Islet precursor cell (in vitro differentiated cells): ENCODE measurements at places on chromosomes 12 and 14.
A peak's percentile ranks its signal among the peaks of the same experiment; 100 is the strongest.

GRCh38 chr14:55869397-55870049 lies 248.7 kb upstream of the PELI2 start:
- no peak for DNase-seq

DNA sequence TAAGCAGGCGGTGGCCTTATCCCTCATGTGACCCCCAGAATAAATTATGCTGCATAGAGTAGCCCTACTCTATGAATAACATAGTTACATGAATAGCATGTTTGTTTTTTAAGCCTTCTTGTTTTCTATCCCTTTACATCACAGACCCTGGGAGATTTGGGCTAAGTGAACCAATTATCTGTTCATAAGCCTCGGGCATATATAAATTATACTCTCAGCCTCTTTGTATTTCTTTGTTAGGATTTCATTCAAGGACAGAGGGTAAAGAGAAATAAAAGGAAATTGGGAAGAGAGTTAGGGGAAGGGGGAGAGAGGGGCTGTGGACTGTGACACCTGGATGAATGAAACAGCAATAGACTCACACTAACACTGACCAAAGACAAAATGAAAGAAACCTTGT lies 35.3 kb upstream of the RTRAF start:
- DNase-seq = no peak

DNA sequence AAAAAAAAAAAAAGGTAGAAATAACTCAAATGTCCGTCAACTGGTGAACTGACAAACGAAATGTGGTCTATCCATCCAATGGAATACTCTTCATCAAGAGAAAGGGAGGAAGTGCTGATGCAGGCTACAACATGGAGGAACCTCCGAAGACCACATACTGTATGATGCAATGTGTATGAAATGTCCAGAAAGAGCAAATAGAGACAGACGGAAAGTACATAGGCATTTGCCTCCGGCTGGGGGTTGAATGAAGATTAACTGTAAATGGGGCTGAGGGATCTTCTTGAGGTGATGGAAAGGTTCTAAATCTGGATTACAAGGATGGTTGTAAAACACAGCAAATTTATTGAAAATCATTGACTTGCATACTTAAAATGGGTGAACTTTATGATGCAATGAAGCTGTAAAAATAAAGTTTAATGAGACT lies 35.4 kb downstream of the DLK1 start:
- peak; percentile 29 for DNase-seq

GRCh38 chr12:27924350-27925135 lies 48.0 kb downstream of the PTHLH start:
- DNase-seq = no peak

- no peak for DNase-seq
Observed at GRCh38 chr12:107335802-107336570, 242.6 kb upstream of the CRY1 start.

- no peak for DNase-seq
Observed at GRCh38 chr14:85333313-85333712, 196.6 kb upstream of the FLRT2 start.

- DNase-seq = no peak
Observed at GRCh38 chr12:118055865-118056773, 4.9 kb downstream of the WSB2 start.

GRCh38 chr12:101055940-101056339 lies 154.1 kb downstream of the SLC5A8 start:
- DNase-seq = no peak

DNA sequence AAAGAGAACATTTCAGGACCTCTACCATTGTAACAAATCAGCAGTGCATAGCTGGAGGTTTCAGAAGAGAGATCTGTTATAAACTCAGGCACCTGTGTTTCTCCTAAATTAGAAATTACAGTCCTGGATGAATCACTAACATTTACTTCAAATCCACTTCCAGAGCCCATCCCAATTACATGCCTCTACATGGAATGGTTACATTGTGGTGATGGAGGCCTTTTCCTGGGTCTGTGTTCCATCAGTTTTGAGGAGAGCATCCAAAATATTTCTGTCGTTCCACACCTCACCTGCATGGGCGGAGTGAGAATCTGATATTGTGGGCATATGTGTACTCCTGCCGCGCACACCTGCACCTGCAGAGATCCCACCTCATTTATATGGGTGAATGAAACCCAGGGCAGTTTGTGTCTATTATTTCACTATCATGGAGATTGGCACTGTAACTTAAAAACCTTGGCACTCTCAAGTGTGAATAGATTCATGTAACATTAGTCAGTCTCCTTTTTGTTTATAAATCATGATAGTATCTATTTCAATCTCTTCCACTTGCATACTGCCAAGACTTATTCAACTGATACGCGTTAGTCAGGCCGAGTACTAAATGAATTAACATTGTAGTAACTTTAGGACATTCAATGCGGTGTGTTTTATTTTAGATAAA lies 215.1 kb upstream of the FAR2 start:
- DNase-seq = no peak

GRCh38 chr14:29355331-29355730 lies 572.3 kb downstream of the PRKD1 start:
- no peak for DNase-seq

DNA sequence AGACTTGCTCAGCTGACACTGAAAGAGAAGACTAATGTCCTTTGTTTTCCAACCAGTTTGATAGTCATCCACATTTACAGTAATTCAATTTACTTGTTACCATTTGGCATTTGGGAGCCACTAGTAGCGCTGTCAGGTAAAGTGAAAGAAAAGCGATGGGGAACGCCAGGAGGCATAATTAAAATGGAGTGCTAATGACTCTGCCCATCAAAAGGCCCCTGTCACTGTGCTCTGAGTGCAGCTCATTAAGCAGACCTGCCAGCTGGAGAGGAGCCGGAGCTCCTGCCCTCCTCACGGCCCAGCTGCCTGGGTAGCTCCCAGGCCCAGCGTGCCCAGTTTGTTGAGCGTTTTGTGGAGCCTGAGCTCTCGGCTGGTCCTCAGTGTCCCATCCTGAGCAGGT lies 463.6 kb upstream of the CCDC196 start:
- no peak for DNase-seq

DNA sequence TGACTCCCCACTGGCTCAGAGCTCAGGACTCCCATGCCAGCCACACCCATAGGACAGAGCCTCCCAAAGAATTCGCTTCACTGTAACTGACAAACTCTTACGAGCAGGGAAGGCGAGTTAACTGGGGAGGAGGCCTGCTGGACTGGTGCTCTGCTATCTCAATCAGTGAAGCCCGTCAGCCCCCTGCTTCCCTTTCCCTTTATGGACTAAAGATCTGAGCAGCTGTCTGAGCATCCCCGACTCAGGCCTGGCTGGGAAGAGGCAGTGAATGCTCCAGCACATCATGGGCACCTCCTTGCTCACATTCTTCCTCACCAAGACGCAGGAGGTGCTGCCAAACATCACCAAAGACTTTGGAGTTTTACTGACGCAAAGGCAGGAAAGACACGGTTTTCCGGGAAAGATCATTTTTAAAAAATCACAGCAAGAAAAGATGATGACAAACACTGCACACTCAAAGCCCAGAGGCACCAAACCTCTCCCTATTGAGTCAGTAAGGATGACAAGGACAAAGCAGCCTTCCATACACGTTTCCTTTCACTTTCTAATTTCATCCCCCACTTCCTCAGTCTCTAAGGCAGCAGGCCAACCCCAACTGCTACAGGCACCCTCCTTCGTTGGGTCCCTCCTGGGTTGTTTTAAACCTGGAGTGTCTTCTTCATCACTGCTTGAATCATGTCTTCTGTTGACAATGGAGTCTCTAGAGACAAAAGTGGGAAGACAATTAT lies 45.0 kb upstream of the P2RX7 start:
- DNase-seq = no peak

DNA sequence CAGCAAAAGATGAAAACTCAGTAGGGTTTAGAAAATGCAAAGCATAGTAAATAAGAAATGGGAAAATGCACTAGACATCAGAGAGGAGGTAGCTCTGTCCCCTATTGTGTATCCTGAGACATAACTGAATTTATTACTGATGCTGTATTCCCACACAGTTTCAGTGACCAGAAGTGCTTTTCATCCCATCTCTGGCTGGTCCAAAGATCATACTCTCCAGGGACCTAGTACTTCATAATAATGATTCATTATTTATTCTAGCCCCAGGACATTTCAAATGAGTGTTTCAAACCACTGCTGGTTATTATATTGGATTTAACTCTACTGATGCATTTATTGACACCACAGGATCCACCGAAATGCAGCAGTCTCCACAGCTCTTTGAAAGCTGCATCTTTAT lies 163.3 kb downstream of the PAWR start:
- no peak for DNase-seq

GRCh38 chr14:50320283-50320682 lies 8.2 kb downstream of the DMAC2L start:
- no peak for DNase-seq

DNA sequence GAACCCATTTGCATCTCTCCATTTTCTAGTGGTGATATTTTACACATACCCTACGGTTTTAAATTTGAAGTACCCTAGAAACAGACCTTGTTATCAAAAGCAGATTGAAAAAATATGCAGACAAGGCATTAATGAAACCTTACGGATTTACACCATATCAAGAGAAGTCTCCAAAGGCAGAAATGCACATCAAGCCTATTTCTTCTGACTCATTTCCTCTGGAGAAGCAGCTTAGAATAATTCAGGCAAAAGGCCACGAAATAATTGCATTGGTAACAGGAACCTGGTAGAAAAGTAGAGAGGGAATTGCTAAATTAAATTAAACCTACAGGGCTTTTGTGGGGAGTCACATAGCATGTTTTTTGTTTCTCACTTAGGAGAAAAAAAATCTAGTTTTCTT lies 34.7 kb downstream of the KICS2 start:
- no peak for DNase-seq

DNA sequence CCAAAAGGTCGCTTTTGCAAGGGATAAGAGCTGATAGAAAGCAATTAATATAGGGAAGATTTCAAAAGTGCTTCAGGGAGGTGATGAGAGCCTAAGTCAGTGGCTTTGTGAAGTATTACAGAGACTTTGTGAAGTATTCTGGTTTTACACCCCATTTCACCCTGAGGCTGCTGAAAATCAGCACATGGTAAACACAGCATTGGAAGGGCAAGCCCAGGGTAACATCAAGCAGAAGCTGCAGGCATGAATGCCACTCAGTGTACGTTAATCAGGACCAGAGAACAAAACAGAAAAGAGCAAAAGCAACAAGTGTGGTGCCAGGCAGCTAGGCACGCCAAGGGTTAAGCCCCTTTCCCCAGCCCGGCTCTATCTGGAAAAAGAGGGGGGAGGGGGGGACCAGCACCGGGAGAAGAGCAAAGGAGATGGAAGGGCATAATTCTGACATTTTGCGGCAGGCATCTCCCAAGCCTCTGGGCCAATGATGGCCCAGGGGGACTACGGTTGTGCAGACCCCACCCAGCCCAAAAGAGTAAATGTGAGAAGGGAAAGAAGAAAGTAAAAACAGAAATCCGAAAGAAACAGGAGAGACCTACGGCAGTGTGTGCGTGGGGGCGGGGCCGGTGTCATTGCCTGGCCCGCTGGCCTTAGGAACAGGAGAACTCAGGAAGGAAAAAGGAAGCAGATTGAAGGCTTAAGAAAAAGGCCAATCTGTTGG lies 58.9 kb downstream of the DHRS2 start:
- DNase-seq = peak; percentile 62

DNA sequence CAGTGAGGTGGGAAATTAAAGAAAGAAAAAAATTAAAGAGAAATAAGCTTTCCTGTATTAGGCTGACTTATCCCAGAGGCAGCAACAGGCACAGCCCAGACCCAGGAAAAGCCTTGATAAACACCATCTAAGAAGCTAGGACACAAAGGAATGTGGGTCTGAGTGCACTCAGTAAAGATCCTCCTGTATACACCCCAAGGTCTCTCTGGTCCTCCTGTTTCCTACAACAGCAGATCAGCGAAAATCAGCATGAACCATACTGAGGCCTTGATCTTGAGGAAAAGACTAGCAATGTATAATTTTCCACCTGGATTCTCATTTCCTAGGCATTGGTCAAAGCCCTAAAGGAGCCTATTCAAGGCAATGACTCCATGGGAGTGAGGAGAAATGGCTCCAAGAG lies 486.3 kb upstream of the CCDC196 start:
- no peak for DNase-seq

DNA sequence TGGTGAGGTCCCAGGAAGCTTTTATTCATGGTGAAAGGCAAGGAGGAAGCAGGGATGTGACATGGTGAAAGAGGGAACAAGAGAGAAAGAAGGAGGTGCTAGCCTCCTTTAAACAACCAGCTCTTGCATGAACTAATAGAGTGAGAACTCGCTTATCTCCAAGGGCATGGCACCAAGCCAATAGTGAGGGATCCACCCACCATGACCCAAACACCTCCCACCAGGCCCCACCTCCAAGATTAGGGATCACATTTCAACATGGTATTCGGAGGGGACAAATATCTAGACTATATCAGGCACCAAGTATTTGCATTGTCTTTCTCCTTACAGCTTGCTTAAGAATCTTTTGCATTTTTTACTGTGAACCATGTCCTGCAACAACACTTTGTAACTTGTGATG lies 91.9 kb upstream of the DHRS4 start:
- no peak for DNase-seq

GRCh38 chr12:43289426-43289801 lies 262.6 kb downstream of the ADAMTS20 start:
- no peak for DNase-seq

DNA sequence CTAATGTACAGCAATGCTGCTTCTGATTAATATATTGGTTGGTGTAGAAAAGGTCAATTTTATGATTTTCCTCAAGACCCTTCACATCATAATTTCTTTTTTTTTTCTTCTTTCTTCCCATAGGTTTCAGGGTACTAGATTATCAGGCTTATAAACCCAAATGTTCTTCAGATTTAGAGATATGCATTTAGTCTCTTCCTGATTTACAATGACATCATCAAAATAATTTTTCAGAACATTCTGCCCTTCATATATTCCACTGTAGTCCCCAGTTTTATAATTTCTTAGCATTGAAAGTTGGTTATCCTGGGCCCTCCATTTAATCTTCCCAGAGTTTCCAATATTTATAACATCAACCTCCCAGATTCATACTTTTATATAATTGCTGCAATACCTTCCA lies 226.7 kb upstream of the LRFN5 start:
- no peak for DNase-seq

DNA sequence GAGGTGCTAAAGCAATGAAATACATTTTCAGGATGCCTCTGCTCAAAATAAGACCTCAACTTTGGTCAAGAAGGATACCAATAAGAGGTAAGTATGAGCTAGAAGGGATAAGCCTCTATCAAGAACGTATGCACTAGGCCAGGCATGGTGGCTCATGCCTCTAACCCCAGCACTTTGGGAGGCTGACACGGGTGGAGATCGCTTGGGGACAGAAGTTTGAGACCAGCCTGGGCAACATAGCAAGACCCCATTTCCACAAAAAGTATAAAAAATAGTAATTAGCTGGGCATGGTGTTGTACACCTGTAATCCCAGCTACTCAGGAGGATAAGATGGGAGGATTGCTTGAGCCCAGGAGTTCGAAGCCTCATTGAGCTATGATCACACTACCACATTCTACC lies 94.7 kb downstream of the PRKAB1 start:
- no peak for DNase-seq

- DNase-seq = no peak
Observed at GRCh38 chr12:27305673-27306456, 26.8 kb upstream of the BMAL2 start.

GRCh38 chr12:31815096-31815495 lies 86.3 kb upstream of the AMN1 start:
- DNase-seq = no peak

- DNase-seq = peak; percentile 38
Observed at GRCh38 chr14:76777721-76778120, 16.5 kb downstream of the VASH1 start.

- DNase-seq = peak; percentile 22
Observed at GRCh38 chr12:6096527-6096926, 27.9 kb downstream of the VWF start.

- peak; percentile 88 for DNase-seq
Observed at GRCh38 chr14:33914676-33915516, 36.0 kb downstream of the EGLN3 start.

GRCh38 chr12:9895215-9895971 lies 14.1 kb downstream of the KLRF2 start:
- no peak for DNase-seq
